ENCODE measurements at places on chromosomes 11 and 22.

GRCh38 chr11:68358416-68358815 lies 46.0 kb downstream of the LRP5 start:
- DNase-seq, result no peak
- H3K27ac ChIP-seq, result no peak overlapping the region
- no peaks in the 10 kb centered on the region for H3K27me3 ChIP-seq

- H3K4me1 ChIP-seq, result no peaks in the 10 kb centered on the region
- H3K4me3 ChIP-seq, result no peak overlapping the region
- peaks cover 20% of the 10 kb centered on the region for H3K27me3 ChIP-seq
- no peaks in the 10 kb centered on the region for H3K36me3 ChIP-seq
- no peak for DNase-seq
Measured at GRCh38 chr22:37353839-37354238, 71.5 kb downstream of the CYTH4 start.

GRCh38 chr11:93532806-93533205 lies 10.4 kb downstream of the SMCO4 start:
- H3K27ac ChIP-seq, result no peak overlapping the region
- H3K36me3 ChIP-seq, result no peaks in the 10 kb centered on the region
- no peak overlapping the region for H3K4me3 ChIP-seq

DNA sequence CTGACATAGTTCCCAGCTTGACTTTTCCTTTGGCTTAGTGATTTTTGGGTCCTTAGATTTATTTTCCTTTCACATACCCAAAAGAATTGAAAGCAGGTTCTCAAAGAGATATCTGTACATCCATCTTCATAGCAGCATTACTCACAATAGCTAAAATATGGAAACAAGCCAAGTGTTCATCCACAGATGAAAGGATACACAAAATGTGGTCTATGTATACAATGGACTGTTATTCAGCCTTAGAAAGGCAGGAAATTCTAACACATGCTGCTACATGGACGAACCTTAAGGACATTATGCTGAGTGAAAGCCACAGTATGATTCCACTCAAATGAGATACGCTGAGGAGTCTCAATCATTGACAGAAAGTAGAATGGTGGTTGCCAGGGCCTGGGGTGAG lies 171.8 kb downstream of the IGLL1 start:
- no peak for DNase-seq
- no peaks in the 10 kb centered on the region for H3K36me3 ChIP-seq
- H3K4me1 ChIP-seq, result peaks cover 3% of the 10 kb centered on the region
- peak overlapping the region; percentile 56 for H3K27ac ChIP-seq
- H3K4me3 ChIP-seq, result no peak overlapping the region

GRCh38 chr11:27388869-27389268 lies 25.9 kb upstream of the CCDC34 start:
- no peak for DNase-seq
- no peaks in the 10 kb centered on the region for H3K4me1 ChIP-seq
- H3K36me3 ChIP-seq, result no peaks in the 10 kb centered on the region
- no peaks in the 10 kb centered on the region for H3K27me3 ChIP-seq

GRCh38 chr11:73197348-73197747 lies 20.7 kb upstream of the P2RY2 start:
- no peak overlapping the region for H3K27ac ChIP-seq
- H3K36me3 ChIP-seq, result no peaks in the 10 kb centered on the region
- no peak for DNase-seq
- H3K4me1 ChIP-seq, result peaks cover 3% of the 10 kb centered on the region

DNA sequence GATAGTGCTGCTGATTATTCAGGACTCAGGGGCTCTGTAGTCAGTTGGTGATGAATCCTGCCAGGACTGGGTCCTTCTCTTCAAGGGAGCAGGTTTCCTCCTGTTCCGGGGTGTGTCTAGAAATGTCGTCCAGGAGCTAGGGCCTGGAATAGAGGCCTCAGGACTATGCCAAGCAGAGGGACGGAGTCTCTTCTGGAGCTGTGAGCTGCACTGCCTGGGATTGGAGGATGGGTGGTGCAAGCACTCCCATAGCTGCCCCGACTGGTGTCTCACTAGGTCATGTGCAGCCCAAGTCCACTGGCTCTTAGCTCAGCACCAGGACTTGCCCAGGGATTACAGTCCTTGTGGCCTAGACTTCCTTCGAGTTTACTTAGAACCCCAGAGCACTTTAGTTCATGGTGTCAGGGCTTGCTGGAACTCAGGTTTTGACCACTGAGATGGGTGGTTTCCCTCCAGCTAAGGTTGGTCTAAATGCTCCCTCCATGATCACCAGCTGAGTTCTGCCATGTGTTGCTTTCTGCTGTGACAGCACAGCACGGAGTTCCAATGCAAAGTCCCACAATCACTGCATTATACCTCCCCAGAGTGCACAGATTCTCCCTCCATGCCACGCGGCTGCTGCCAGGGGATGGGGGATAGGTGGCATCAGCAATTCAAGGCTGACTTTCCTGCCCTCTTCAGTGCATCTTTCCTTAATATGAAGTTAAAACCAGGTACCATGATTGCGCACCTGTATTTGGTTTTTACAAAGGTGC lies 42.6 kb upstream of the SHANK2 start:
- no peak for DNase-seq
- peaks cover 53% of the 10 kb centered on the region for H3K27me3 ChIP-seq
- no peak overlapping the region for H3K27ac ChIP-seq

- no peak overlapping the region for H3K4me3 ChIP-seq
- H3K36me3 ChIP-seq, result no peaks in the 10 kb centered on the region
- no peaks in the 10 kb centered on the region for H3K4me1 ChIP-seq
- H3K27ac ChIP-seq, result no peak overlapping the region
Measured at GRCh38 chr11:133409799-133410198, 122.5 kb downstream of the OPCML start.

DNA sequence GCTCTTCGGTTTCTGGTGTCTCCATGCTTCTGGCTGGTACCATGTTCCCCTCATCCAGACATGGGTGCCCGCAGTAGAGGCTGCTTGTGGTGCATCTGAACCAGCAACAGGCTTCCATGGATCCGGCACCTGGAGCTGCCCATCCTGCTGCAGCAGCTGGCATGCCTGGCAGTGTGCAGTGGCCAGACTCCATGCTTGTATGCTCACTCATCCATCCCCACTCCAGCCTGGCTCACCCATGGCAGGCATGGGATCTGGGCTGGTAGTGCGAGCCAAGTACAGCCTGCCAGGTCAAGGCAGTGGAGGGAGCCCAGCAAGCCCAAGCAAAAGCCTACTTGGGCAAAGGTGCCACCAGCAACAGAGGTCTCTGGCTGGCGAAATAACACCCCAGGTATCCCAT lies 6.2 kb upstream of the OR5W2 start:
- no peaks in the 10 kb centered on the region for H3K4me1 ChIP-seq
- H3K27me3 ChIP-seq, result no peaks in the 10 kb centered on the region
- no peak overlapping the region for H3K27ac ChIP-seq
- H3K36me3 ChIP-seq, result no peaks in the 10 kb centered on the region
- DNase-seq, result no peak
- H3K4me3 ChIP-seq, result no peak overlapping the region

DNA sequence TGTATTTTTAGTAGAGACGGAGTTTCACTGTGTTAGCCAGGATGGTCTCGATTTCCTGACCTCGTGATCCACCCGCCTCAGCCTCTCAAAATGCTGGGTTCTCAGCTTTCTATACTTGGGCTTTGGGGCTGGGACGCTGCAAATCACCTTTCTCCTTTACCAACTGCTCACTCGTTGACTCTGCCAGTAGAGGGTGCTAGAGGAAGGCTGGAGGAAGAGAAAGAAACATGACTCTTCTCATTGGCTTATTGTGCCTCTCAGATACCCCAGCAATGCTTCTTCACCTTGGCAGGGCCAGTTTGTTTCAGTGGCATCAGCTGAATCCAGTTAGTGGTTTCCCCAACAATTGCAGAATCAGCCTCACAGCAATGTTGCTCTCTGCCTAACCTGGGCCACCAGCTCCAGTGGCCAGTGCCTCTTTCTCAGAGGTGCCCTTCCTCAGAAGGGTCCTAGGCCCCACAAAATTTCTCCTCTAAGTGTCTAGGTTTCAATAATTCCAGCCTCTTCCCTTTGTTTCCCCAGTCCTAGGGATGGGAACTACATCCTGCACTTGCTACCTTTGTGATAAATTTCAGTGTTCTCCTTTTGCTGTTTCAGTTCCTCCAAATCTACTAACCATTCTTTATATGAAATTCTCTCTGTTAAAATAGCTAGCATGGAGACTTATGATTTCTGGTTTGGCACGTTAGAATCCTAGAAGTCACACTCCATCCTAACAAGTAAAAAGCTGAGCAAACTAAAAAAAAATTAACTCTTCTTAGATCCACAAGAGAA lies 71.5 kb upstream of the VSTM5 start:
- H3K27me3 ChIP-seq, result peaks cover 47% of the 10 kb centered on the region
- H3K4me1 ChIP-seq, result no peaks in the 10 kb centered on the region
- DNase-seq, result no peak
- no peak overlapping the region for H3K27ac ChIP-seq
- H3K36me3 ChIP-seq, result no peaks in the 10 kb centered on the region

Measured in stimulated activated naive B cell treated with anti-CD40 and anti-IgM and Interleukin-4, amounts not matched to agents 10 μg/mL and 1 μg/mL and 100 μg/mL, for 72 hours (primary cell).